ENCODE measurements at places on chromosomes 2 and 18.

DNA sequence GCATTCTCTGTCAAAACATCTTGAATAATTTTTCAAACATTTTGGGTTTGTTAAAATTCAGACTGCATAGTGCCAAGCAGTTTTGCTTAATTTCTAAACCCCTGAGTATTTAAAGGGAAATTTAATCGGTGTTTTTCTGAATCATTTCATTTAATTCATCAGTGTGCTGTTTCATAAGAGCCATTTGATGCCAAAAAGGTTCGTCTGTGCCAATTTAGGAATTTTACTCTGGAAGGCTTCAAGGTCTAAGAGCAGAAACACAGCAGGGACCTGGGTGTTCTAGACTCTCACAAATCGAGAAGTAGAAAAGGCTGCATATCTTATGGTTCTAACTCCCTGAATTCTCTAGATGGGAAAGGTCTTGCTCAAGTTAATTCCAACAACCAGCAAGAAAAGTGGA is 311.9 kb upstream of the NT5C1B start:
- no peak for DNase-seq

GRCh38 chr2:114006460-114006859 is 116.6 kb downstream of the ACTR3 start:
- no peak for DNase-seq

DNA sequence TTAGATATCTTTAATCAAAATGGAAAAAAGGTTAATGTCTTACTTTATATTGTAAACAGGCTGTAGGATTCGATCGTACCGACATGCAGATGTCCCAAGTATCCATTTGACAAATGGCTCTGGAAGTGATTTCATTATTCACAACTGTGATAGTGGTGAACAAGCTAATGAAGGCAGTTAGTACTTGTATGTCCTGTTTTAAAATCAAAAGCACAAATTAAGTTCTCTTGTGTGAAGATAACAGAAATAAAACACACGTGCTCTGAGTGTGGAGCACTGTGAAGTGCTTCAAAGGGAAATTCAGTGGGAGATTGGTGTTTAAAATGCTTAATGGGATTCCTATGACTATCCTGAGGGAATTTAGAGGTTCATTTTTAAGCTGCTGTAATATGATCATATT is 8.6 kb upstream of the LRP1B start:
- DNase-seq, result no peak

- DNase-seq, result peak; percentile 37
Measured at GRCh38 chr2:177264209-177264692, 276 bp downstream of the NFE2L2 start.

- peak; percentile 29 for DNase-seq
Measured at GRCh38 chr2:201860636-201861066, 54.3 kb downstream of the CDK15 start.

DNA sequence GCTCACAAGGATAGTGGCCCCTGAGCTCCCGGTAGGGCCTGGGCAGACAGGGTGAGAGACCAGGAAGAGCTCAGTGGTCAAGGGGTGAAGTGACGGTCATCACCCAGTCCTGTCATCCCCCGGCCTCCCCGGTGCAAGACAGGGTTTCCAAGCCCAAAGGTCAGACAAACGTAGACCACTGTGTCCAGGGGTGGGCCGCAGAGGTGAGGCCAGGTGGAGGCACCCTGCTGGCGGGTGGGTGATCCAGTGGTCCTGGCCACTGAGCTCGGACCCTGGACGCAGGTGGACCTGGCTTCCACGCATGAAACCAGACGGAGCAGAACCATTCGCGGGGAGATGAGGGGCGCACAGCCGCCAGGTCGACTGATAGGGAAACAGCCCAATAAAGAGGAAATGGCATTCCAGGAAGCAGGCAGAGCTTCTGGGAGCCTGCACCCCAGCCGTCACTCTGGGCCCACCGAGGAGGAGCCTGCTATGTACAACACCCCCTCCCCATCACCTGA is 14.4 kb upstream of the SNED1 start:
- DNase-seq, result no peak

DNA sequence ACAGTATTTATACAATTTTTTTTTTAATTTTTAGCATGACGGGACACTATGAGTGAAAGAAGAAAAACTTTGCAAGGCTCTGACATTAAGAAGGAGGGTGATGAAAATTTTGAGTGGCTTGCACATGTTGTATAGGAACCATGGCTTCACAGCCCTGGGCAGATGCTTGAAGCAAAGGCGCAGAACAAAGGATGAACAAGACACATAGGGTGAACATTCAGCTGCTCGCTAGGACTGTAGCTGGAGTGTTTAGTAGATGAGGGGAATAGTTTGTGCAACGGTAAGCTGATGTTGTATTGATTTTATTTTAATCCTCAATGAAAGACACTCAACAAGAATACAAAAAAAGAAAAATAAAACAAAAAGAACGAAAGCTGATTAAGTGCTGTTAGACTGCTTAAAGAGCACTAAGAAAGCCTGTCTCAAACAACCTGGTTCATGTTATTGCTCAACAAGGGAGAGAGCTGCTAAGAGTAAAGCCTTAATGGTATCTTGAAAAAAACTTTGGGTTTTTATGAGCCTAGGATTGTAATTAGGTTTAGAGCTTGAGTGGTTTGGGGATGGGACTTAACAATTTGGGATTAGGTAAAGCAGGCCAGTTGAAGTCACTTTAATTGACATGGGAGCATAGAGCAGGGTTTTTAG is 41.2 kb upstream of the GCFC2 start:
- DNase-seq, result no peak

- no peak for DNase-seq
Measured at GRCh38 chr2:230327418-230328154, 593 bp downstream of the SP140L start.

DNA sequence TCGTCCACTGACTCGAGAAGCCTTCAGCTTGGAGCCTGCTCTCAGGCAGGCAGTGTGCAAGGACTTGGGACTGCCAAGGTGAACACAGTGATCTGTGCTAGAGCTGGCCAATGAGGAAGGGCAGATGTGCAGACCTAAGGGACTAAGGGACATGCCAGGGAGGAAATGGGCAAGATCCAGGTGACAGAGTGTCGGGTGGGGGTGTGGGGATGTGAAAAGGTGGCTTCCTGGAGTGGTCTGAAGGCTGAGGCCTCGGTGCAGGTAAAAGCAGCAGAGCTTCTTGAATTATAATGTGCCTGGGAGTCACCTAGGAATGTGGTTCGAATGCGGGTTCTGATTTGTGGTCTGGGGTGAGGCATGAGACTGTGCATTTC is 42.0 kb downstream of the STEAP3 start:
- no peak for DNase-seq

GRCh38 chr2:127169066-127169660 is 50.9 kb downstream of the CYP27C1 start:
- DNase-seq, result no peak

- no peak for DNase-seq
Measured at GRCh38 chr18:58251416-58251815, 207.4 kb downstream of the NEDD4L start.

GRCh38 chr18:10476338-10476791 is 21.9 kb downstream of the APCDD1 start:
- no peak for DNase-seq

DNA sequence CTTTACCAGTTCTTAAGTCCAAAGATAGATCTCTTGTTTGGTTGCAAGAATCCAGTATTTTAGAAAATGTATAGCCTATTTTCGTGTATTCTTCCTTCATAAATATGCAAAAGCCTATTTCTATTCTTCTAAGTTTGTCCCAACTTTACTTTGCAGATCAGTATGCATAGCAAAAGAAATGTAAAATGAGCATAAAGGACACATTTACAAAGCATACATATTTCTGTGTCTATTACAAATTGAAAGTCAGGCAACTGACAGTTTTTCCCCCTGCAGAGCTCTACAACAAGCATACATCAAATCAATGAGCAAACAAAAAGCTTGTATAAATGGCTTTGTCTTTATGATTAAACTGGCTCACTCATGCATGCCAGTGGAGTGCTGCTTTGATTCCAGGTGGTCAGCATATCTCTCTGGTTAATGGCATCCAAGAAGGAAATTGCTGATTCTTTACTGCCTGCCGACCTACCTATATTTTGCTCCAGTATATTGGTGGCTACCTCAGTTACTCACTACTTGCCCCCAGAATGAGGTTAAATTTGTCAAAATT is 10.0 kb upstream of the VPS54 start:
- DNase-seq, result no peak

- DNase-seq, result peak; percentile 81
Measured at GRCh38 chr2:24491542-24492420, 727 bp downstream of the NCOA1 start.

GRCh38 chr18:22551536-22552151 is 133.9 kb upstream of the CTAGE1 start:
- no peak for DNase-seq

GRCh38 chr18:48208432-48209140 is 200.6 kb downstream of the ZBTB7C start:
- DNase-seq, result no peak

DNA sequence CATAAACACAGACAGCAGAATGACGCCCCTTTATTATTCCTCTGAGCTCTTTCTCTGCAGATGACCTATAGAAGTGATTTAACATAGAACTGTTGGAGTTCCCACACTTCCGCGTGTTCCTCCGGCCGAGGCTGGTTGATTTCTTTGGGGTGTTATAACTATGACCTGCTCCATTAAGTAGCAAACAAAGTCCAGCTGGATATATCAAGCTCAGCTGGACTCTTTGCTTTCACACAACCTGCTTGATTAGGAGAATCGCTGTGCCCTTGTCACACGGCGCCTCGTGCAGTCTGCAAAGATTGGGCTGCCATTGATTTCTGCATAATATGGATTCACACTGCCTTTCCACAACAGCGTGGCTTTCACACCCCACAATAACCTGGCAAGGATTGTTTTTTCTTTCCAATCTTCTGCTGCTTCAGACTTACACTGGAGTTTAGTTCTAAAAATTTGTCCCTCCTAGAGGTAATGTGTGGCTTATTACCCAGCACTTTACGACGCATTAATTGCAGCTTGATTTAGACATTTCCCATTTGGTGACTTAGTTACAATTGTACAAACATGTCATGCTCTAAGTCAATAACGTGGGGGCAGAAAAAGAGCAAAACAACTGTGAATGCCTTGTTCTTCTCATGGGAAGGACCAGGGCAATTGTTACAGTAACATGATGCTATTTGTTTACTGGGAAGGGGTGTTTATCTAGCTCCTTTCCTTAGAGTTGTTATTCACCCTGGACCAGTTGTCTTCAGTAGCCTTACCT is 485.7 kb downstream of the TXNL1 start:
- DNase-seq, result no peak

DNA sequence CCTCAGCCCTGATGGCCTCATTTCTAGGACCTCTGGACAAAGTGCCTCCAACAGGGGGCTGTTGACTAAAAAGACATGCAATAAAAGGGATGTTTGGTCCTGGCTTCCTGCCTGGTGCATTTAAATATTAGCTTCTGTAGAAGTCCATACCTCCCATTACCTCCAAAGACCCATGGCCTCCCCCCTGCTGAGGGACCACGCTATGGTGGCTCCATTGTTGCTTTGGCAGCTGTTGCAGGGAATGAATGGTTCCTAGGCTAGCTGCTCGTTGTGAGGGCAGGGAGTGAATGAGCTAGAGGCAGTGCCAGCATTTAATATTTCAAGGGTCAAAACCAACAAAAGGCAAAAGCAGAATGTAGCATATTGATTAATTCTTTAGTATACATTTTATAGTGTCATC is 285.9 kb downstream of the SLC8A1 start:
- no peak for DNase-seq

- DNase-seq, result no peak
Measured at GRCh38 chr18:45167631-45168280, 447.5 kb upstream of the SLC14A2 start.

DNA sequence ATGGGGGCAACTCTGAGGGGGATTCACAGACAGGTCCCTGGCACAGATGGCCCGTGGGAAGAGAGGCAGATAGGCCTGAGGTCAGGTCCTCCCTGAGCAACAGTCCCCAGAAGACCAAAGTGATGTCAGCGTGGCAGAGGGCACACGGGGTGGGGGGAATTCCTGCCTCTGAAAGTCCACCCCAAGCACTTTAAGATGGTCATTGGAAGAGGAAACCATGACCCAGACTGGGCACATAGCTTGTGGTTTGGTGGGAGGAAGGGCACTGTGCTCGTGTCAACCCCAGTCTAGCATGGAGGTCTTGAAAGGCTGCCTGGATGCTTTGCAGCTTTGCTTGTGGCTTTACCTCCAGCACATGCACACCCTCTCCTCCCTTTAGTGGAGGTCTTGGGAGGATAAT is 38.0 kb upstream of the SIX2 start:
- no peak for DNase-seq

- DNase-seq, result peak; percentile 48
Measured at GRCh38 chr2:45874344-45874743, 222.9 kb downstream of the PRKCE start.

DNA sequence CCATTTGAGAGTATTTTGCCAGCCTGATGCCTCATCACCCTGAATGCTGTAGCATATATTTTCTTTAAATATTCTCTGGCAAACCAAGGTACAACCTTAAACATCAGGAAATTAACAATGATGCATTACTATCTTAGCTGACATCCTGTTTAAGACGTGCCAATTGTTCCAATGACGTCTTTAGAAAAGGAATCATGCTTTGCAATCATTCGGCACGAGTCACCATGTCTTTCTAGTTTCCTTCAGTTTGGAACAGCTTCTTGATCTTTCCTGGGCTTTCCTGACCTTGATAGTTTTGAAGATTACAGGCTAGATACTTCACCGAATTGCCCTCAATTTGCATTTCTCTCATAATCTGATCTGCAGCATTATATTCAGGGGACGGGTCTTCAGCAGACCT is 88.2 kb upstream of the GLI2 start:
- DNase-seq, result no peak

- peak; percentile 88 for DNase-seq
Measured at GRCh38 chr2:71575966-71576365, 122.6 kb downstream of the DYSF start.

DNA sequence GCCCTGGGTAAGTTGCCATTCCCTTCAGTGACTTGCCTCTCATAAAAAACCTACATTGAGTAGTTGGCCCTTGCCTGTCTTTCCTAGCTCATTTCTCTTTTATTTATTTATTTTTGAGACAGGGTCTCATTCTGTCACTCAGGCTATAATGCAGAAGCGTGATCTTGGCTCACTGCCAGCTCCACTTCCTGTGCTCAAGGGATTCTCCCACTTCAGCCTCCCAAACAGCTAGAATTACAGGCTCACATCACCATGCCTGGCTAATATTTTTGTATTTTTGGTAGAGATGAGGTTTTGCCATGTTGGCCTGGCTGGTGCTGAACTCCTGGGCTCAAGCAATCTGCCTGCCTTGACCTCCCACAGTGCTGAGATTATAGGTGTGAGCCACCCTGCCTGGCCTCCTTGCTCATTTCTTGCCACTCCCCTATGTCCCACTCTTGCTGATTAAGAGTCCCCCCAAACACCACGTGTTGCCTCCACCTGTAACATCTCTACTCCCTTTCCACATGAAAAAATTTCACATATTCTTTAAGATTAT is 12.6 kb downstream of the EVA1A start:
- no peak for DNase-seq

Measured in head of caudate nucleus (tissue), 42 donors.